ENCODE measurements at places on chromosomes 4 and X.

DNA sequence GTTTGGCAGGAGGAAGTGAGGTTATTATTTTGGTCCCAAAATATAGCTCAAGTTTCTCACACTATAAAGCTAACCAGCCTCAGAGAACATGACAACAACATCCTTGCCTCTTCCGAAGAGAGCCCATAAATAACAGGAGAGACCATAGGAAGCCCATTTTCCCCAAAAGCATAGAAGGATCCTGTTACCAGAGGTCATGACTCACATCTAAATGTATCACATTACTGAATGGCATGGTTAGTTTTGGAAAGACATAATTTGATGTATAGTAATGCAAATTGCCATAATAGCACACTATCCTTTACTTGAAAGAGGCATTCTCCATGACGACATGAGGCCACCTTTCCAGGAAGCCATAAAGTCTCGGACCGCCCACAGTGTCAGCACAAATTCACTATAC lies 238.8 kb upstream of the GRIA3 start:
- DNase-seq = no peak

DNA sequence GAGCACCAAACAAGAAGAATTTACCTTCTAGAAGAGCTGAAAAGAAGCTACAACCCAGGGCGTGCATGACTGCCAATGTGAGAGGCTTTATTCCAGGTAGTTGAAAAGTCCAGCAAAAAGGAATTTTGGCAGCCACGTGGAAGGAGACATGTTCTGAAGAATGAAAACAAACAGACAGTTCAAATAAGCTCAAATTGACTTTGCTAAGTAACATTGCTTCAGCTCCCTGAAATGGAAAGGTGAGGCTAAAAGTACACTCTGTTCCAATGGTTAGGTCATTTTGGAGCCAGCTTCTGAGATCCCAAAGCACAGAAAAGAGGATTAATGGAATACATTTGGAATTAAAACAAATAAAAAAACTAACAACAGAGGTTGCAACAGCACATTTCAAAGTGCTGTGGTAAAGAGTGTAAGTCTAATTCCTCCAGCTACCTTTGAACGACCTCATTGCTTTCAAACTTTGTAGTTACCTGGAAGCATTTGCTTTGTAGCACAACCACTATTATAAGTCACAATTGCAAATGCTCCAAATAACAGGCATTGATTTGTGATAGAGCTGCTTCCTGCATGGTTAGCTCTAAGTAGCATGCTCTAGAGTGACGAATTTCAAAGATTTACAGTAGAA lies 405.3 kb upstream of the EDA2R start:
- DNase-seq = no peak

DNA sequence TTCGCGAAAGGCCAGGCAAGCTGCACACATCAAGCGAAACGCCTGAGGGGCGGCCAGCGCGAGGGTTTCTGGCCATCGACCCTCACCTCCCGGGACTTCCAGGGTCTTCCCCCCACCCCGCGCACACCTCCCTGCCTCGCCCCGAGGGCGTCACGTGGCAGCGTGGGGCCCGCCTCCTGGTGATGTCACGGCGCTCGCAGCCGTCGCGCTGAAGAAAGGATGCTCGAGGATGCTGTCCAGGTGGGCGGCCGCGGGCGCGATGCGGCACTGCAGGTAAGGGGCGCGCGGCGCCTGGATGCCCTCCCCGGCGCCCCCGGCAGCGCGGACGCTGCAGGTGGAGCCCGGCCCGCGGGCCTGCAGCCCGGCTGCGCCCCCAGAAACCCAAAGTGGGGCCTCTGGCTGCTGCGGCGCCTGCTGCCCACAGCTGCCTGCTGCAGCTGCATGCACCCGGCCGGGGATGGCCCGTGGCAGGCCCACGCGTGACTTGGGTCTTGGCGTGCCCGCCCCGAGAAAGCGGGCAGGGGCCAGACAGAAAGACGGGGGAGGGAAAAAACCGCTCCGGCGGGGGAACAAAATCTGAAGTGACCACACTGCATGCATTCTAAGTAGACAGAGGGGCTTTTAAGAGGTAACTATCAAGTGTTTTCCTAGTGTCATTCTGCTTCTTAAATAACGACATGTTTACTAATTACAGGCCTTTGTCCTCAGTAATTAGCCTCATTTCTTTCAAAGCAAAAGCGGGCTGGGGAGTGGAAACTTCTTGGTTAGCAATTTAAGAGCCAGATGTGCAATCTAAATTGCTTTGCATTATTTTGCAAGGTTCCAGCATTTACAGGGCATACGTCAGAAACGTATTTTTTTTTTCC lies 1.7 kb downstream of the CLCN4 start:
- DNase-seq = no peak

GRCh38 chr4:75895744-75896314 lies 6.4 kb downstream of the PPEF2 start:
- no peak for DNase-seq
